ENCODE measurements at places on chromosomes 7 and 10.

DNA sequence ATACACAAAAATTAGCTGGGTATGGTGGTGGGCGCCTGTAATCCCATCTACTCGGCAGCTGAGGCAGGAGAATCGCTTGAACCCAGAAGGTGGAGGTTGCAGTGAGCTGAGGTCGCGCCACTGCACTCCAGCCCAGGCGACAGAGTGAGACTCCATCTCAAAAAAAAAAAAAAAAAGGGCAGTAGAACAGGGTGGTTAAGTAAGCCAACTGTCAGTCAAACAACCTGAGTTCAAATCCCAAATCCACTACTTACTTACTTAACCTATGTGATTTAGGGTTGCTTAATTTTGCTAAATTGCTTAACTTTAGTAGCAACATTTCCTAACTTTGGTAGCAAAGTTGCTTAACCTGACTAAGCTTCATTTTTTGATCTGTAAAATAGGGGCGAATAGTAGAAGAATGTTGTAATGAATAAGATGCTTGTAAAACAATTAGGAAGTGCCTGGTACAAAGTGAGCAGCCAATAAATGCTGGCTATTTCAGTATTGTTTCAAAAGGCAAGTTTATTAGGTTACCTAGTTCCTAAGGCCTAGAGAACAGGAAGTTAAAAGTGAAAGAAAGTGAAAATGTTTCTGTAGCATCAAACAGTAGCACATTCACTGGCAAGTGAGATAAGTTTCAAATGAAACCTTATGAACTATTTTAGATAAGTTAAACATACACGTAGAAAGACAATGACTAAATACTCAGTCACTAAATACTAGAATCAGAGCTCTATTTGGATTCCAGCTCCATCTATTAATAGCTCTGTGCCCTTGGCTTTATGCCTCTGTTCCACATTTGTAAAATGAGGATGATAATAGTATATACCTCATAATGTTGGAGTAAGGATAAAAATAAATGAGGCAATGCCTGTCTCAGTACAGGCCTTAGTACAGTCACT, 64.3 kb downstream of the HOXA1 start:
- no peak for DNase-seq

GRCh38 chr7:93361853-93362252, 129.7 kb downstream of the VPS50 start:
- DNase-seq = no peak

DNA sequence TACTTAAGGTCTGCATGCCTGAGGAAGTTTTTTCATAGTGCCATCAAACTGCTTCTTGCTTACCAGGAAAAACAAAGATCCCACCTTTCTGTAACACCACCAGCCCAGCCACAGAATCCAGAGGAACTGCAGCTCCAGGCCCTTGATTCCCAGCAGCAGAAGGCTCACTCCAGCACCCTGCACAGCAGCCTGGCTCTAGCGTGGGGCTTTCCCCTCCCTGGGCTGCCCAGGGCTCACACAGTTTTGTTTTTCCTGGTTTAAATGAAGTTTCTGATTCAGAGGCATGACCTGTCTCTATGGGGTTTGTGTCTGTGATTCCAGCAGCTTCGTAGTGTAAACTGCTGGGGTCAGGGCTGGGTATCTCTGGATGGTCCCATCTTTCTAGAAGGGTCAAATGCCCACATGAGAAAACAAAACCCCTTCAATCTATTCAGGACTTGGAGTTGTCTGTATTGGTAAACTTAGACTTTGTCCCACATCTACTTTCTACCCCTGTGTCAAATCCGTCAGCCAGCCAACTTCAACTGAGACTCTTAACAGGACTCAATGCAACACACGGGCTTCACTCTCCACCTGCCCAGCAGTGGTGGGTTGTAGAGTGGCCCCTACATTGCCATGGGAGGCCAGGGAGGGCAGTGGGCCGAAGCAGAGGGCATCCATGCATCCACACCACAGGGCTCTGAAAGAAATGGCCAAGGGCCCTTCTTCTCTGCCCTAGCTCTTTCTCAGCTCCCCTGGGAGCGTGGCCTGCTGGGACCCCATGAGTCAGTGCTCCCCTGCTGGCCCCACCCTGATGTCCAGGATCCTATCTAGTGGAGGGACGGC, 73.6 kb downstream of the ATXN7L1 start:
- no peak for DNase-seq

DNA sequence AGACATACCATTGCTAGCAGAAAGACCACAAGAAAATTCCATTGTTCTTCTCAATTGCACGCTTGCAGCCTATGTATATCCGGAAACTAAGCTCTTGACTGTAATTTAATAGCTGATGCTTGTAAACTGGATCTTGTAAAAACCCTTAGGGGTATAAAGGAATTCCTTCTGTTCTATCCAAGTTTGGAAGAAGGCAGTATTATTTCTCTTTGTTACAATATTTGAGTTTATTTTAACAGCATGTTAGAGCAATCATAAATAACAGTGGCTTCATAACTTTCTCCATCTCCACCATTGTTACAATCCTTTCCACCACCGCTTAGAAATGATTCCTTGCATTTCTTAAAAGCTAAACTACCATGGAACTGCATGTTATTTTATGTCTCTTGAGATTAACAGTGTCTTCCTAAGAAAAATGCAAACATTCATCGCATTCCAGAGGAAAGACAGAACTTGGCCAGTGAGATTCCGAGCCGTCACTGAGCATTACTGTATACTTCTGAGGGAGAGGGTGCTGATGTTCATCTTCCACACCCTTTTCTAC, 92.5 kb downstream of the TRIL start:
- no peak for DNase-seq

DNA sequence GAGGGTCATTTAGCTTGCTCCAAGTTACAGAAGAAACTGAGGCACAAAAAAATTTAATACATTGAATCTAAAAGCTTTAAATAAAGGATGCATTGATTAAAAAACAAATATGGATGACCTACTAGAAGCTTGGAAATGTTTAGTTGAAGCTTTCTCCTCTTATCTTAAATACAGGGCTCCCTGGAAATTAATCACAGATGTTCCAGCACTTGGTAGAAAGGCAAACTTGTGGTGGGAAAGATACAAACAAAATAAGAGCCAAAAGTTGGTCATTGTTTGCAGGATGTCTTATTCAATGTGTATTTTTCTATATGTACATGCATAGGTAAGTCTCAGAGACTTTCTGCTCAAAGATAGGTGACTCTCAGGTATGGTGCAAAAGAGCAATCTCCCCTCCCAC, 40.7 kb upstream of the LYZL1 start:
- DNase-seq = no peak
